Tibial nerve (tissue), 4 donors: ENCODE measurements at places on chromosomes 1 and 21. TPM values are rescaled to one million over a fixed set of nuclear protein-coding genes. Genes with fewer than 3 reads are reported as not detected.
A peak's percentile ranks its signal among the peaks of the same experiment; 100 is the strongest.

DNA sequence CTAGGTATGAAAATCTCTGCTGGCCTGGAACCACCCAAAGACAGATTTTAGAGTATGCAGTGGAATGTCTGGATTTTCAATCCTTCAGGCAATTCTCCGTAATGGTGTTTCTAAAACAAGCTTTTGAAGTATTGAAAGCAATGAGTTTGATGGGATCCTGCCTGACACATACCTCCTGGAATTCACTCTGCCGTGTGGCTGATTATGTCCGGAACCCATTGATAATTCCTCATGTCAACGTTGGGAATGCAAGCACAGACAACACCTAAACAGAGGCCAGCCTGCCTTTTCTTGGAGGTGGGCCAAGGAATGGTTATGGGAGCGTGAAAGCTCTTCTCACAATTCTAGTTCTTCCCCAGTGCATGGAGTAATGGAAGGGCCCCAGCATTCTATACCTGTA is 168.9 kb upstream of the HMCN1 start:
- H3K4me1 ChIP-seq, result no peaks in the 10 kb centered on the region
- no peak for DNase-seq
- H3K27me3 ChIP-seq, result no peaks in the 10 kb centered on the region

GRCh38 chr1:109704173-109704572 is 7.9 kb upstream of the GSTM5 start:
- H3K27ac ChIP-seq, result no peak overlapping the region
- no peaks in the 10 kb centered on the region for H3K36me3 ChIP-seq
- H3K4me1 ChIP-seq, result no peaks in the 10 kb centered on the region

AZIN2 gene
- total RNA-seq, result 8.6 TPM

DNA sequence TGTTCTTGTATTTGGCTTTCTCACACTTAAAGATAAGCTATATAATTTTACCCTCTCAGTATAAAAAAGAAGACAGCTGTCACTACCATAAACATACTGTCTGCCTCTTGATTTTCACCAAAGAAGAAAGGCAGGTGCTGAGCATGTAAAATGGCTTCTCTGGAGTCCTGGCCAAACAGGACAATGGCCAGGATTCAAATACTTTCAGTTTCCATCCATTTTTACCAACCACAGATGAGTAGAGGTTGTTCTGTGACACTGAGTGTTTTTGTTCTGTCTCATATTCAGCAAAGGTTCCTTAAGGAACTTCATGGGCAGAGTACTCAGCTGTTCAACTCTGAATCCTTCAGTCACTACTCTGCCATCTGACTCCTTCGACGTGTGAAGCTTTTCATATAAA is 29.4 kb upstream of the RAB3GAP2 start:
- H3K36me3 ChIP-seq, result no peaks in the 10 kb centered on the region
- no peak for DNase-seq
- no peaks in the 10 kb centered on the region for H3K4me1 ChIP-seq

DNA sequence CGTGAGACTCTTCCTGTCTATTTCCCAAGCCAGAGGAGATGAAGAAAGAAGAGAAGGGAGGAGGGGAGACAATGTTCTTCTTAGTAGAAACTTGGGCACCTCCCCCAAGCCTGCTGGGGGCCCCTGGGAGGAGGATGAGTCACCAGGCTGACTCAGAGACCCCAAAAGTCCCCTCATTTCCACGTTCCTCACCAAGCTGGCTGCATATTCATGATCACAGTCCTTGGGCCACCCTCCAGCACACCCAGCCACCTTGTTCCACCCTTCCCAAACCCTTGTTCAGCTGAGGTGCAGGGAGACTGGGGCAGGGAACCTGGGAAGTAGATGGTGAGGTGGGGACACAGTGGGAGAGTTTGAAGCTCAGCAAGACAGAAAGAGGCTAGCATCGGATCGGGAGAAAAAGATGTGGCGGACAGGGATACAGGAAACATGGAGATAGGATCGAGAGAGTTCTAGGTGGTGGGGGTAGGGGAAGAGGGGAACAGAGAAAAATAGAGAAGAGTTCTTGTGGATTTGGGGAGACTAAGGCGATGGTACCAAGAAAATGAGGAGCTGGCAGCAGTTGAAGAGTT is 712 bp downstream of the RAB13 start:
- peaks cover 37% of the 10 kb centered on the region for H3K4me1 ChIP-seq
- DNase-seq, result peak; percentile 61

DNA sequence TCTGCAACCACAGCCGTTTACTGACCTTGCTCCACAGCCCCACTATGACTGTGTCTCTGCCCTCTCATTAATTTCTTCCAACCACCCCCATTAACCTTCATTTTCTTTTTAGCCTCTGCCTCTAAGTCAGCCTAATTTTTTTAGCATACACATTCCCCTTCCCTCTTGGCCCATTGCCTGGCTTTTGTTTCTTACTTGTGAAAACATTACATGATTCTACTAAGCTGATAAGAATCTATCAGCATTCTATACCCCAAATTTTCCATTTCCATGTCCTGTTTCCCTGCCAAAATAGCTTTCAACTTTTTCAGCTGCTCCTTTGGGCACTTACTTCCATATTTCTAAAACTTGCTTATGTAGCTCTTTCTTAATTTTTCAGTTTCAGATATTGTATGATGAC is 79.8 kb downstream of the PCP4 start:
- no peaks in the 10 kb centered on the region for H3K36me3 ChIP-seq
- no peaks in the 10 kb centered on the region for H3K4me1 ChIP-seq
- no peak overlapping the region for H3K27ac ChIP-seq
- H3K27me3 ChIP-seq, result no peaks in the 10 kb centered on the region
- no peak overlapping the region for H3K4me3 ChIP-seq
- DNase-seq, result no peak

DNA sequence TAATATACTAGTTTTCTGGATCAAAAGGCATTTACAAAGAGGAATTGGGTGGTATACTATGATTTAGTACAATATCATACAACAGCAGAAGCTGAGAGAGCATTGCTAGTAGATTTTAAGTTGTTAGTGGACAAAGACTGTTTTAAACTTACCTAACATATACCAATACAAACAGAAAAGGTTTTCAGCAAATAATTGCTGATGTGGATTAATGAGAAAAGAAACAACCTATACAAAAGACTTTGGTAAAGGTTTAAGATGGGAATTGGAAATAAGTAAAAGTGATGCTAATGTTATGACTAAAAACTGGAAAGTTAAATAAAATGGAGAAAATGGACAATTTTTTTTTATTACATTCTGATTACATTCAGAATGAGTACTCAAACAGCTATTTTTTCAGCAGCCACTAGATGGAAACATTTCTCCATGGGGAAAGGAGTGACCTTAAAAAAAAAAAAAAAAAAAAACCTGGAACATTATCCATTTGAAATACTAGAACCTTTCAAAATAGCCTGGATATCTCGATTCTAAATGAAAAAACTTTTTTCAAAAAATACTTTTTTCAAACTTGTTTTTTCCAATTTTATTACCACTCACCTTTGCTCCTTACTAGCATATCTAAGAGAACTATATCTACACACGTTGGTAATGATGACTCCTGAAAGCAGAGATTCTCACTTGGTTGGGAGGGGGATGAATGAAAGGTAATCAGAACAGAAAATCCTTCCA is 55.4 kb downstream of the EPRS1 start:
- DNase-seq, result no peak
- no peaks in the 10 kb centered on the region for H3K27me3 ChIP-seq
- no peaks in the 10 kb centered on the region for H3K36me3 ChIP-seq

- DNase-seq, result no peak
- H3K4me1 ChIP-seq, result peaks cover 72% of the 10 kb centered on the region
- peaks cover 17% of the 10 kb centered on the region for H3K36me3 ChIP-seq
- no peak overlapping the region for H3K4me3 ChIP-seq
- no peaks in the 10 kb centered on the region for H3K27me3 ChIP-seq
Observed at GRCh38 chr1:154972517-154973343, 1.8 kb upstream of the CKS1B start.

KRTAP6-2 gene
- not detected for total RNA-seq

- no peaks in the 10 kb centered on the region for H3K27me3 ChIP-seq
- DNase-seq, result no peak
- no peaks in the 10 kb centered on the region for H3K36me3 ChIP-seq
- H3K4me1 ChIP-seq, result no peaks in the 10 kb centered on the region
Observed at GRCh38 chr21:38263493-38263892, 6.7 kb downstream of the KCNJ15 start.

LIN28A gene
- total RNA-seq, result not detected

DNA sequence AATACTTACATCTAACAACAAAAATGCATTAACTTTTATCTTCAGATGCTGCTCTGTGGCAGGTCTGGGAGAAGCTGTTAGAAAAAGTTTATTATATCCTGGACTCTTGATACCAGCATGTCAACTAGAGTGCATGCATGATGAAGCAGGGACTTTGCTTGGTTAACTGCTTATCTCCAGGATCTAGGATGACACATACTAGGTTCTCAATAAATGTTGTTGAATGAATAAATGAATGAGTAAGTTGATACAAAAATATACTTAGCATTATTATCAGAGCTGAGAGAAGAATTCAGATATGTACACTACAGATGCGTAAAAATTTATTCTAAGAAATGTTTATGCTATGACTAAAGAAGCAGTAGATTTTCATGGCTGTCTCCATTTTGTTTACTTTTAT is 304.3 kb downstream of the LTN1 start:
- H3K4me1 ChIP-seq, result peaks cover under 1% of the 10 kb centered on the region
- H3K27ac ChIP-seq, result no peak overlapping the region

DNA sequence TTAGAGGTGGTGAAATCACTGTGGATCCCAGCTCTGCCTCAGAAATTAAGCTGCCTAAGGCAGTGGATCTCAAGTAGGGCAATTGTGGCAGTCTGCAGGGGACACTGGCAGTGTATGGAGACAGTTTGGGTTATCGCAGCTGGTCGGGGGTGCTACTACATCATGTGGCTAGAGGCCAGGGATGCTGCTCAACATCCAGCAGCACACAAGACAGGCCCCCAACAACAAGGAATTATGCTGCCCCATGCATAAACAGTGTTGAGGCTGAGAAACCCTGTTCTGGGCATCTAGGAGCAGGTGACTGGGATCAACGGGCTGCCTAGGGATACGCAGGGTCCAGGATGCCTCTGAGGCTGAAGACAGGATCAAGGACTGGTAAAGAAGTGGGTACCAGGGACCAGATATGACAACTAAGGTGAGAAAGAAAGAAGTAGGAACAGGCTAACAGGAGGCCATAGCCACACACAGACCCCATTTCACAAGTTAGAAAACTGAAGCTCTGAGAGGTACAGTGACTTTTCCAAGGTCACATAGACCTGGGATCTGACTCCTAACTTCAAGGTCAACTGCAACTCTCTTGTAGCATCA is 8.7 kb downstream of the BATF3 start:
- H3K4me3 ChIP-seq, result no peak overlapping the region
- no peak overlapping the region for H3K27ac ChIP-seq
- no peak for DNase-seq
- no peaks in the 10 kb centered on the region for H3K27me3 ChIP-seq
- H3K4me1 ChIP-seq, result no peaks in the 10 kb centered on the region
- H3K36me3 ChIP-seq, result no peaks in the 10 kb centered on the region

- DNase-seq, result no peak
- H3K27me3 ChIP-seq, result no peaks in the 10 kb centered on the region
- no peaks in the 10 kb centered on the region for H3K4me1 ChIP-seq
- no peaks in the 10 kb centered on the region for H3K36me3 ChIP-seq
- no peak overlapping the region for H3K4me3 ChIP-seq
- no peak overlapping the region for H3K27ac ChIP-seq
Observed at GRCh38 chr1:201093561-201093960, 18.7 kb downstream of the CACNA1S start.

DNA sequence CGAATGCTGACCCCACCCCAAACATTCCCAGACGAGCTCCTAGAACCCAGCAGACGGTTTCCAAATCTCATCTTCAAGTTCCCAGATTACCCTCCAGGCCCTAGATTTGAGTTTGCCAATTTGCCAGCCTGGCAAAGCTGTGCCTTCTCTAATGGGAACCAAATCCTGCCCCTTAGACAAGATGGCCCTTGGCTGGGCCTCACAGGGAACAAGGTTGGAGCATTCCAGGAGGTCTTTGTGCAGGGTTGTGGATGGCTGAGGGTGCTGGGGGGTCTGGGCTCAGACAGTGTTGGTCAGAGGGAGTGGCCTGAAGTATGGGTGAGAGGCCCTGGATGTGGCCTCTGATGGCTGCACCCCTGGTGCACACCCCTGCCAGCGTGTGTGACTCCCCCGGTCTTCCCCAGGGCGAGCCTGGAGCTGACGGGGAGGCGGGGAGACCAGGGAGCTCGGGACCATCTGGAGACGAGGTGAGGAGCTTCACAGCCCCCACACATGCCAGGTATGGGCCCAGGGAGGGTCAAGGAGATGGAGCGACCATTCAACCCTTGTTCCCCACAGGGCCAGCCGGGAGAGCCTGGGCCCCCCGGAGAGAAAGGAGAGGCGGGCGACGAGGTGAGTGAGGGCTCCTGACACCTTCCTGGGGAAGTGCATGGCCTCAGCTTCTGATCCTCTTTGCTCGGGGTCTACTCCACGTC is 10.2 kb downstream of the COL6A1 start:
- peak; percentile 7 for DNase-seq
- H3K27me3 ChIP-seq, result no peaks in the 10 kb centered on the region
- no peak overlapping the region for H3K27ac ChIP-seq

USH2A gene
- total RNA-seq, result under 0.01 TPM
